ENCODE measurements at places on chromosomes 3 and 15.

GRCh38 chr3:14946739-14947099 lies 664 bp upstream of the NR2C2 start:
- DNase-seq, result no peak

GRCh38 chr3:149820183-149820582 lies 7.2 kb downstream of the RNF13 start:
- no peak for DNase-seq

- DNase-seq, result no peak
Measured at GRCh38 chr3:73832426-73832825, 207.7 kb upstream of the PDZRN3 start.

GRCh38 chr15:40468898-40469331 lies 1.9 kb upstream of the CHST14 start:
- no peak for DNase-seq

DNA sequence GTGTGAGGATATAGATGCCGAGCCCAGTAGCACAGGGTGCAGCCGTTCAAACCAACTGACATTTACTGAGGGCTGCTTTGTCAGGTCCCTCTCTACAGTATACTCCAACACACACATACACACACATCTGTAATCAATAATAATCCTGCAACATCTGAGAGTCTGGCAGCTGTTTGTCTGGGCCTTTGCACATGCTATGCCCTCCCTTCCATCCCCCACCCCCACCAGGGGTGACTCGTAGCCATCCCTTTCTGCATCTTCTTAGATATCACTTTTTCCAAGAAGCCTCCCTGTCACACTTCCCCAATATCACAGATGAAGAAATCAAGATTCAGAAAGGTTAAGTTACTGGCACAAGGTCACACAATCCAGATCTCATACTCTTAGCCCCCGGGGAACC lies 13.7 kb downstream of the SPATA12 start:
- no peak for DNase-seq

- DNase-seq, result no peak
Measured at GRCh38 chr15:49832511-49832910, 211.7 kb downstream of the DTWD1 start.

DNA sequence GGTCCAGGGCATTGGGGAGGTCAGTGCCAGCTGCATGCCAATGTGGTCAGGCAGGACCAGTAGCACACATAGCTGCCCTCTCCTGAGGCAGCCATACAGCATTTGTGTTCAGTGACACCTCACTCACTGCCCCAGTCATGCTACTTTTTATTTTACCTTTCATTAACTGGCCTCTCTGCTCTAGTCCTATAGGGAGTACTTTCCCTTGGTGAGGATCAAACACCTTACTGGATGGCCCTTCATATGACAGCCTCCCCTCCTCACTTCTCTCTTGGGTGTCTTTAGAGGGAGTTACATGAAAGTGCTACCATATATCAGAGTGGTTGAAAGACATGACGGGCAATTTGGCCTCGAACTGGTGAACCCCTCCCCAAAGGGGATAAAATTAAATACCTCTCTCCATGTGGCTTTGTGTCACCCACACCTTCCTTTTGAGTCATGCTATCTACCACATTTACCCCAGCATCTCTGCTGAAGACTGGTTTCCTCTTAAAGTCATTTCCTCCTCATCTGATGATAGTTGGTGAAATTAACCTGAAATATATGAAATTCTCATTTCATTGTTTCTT lies 17.6 kb downstream of the RLBP1 start:
- peak; percentile 3 for DNase-seq

- no peak for DNase-seq
Measured at GRCh38 chr3:30516238-30516637, 90.2 kb upstream of the TGFBR2 start.

DNA sequence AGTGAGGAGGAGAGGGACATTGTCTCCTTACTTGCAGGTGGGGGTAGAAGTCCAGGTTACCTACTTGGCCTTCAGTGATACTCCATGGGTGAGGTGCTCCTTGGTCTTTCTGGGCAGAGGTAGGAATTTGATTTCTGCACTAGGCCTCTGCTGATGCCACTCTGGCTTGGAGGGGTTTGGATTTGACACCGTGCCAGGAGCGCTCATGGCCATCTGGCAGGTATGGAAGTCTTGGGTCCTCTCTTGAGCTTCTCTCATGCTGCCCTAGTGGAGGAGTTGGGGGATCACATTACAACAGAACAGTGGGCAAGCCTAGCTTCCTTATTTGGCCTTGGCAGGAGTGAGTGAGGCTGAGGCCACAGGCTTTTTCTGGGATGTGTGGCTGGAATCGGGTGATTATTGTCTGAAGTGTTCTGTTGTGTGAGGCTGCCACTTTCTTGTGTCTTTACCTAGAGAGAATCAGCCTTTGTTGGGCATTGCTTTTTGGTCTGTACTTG lies 525.0 kb downstream of the GABRG3 start:
- no peak for DNase-seq

- no peak for DNase-seq
Measured at GRCh38 chr15:77127626-77128025, 56.7 kb upstream of the TSPAN3 start.

DNA sequence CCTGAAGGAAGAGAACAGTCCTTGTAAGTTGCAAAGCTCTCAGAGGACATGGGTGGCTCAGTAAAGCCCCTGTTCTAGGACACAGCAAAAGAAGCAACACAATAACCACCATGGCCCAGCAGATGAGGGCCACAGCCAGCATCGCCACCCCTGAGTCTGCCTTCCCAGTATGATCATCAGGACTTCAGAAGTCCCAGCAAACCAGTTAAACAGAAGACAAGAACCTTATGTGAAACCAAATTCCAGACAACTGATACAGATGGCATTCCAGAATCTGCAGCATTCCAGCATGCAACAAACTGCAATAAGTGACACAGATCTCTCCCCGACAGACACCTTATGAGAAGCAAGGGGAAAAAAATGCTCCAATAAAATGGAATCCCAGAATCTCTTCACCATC lies 30.4 kb downstream of the SPINK8 start:
- DNase-seq, result no peak

DNA sequence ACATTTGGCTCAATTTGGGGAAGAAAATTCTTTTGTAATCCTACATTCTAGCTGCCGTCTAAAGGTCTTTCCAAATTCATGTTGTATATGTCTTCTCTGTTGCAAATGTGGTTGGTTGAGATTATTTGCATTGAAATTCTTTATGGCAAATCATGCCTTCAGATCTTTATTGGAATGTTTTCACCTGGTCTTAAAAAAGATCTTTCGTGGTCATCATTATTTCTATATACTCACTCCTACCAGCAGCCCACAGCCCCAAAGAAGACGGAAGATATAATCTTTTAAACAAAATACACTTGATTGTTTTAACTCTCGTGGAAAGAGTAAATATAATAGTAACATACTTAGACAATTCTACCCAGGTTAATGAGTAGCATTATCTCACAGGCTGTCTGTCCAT lies 41.5 kb upstream of the PPARG start:
- no peak for DNase-seq

DNA sequence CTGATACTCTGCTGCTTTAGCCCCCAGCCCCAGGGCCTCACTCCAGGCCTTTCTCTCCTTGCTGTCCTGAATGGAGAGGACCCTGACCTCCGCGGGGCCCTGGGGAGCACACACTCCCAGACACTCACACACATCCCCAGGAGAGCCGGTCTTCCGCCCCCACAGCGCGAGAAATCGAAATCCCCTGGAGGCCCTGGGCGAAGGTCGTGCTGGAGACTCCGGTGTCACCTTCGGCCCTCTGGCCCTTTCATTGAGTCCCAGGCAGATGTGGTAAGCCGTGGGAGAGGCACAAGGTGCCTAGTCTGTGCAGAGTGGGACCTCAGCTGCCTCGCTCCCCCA lies 848 bp upstream of the GOLGA8B start:
- no peak for DNase-seq

- peak; percentile 2 for DNase-seq
Measured at GRCh38 chr3:53938645-53939044, 47.0 kb upstream of the SELENOK start.

DNA sequence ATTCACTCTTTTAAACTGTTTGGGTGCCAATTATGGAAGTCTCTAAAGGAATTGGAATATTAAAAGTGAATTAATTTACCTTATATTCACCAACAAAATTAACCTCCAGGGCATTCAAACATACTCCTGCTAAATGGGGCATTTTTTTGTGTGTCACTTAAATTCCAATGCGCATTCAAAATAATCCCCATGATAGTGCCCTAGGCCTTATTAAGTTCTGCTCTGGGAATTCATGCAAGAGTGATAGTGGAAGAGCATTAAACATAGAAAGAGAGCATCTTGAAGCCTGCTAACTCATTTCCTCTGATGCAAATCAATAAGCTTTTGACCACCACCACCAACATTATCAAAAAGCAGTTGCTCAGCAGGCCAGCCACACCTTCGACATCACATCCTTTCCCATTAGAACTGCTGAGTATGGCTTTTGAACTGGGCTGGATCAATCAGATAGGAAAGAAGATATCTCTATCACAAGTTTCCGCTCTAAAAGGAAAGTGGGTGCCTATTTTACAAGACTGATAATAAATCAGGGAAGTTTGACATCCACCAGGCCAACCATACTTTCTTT lies 156.7 kb downstream of the TMCO5A start:
- no peak for DNase-seq

DNA sequence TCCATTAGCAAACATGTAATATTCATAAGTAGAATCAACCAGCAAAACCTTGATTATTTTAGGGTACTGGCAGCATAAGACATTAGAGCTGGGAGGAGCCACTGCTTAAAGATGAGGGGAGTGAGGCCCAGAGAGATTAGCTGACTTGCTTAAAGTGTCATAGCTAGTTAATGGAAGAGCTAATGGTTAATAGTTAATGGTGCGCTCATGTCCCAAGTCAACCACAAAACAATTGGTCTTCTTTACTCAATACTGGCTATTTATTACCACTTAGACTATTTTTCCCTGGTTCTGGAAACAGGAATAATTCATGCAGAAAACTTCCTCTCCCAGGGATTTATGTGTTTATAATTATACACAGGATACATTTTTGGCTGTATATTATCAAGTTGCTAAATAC lies 33.1 kb downstream of the EIF4E3 start:
- no peak for DNase-seq

- no peak for DNase-seq
Measured at GRCh38 chr15:91895051-91895450, 41.5 kb downstream of the SLCO3A1 start.

- no peak for DNase-seq
Measured at GRCh38 chr3:82839871-82840270, 1078.4 kb upstream of the GBE1 start.

DNA sequence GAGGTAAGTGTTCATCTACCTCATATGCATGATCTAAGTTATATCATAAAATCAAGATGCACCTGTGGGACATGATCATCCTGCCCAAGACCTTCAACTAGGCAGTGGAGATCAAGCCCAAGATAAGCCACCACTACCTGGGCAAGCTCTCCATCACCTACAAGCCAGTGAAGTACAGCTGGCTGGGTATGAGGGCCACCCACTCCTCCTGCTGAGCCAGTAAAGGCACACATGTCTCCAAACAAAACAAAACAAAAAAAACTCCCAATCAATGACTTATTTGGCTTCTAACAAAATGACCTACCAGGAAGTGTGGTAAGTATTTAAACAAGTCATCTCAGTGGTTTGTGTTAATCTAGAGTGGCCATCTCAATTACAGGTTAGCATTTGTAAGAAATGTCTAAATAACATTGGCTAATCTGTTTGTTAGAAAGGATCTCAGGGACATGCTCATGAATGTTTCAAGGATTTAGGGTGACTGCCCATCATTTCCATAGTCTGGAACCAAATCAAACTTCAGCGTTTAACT lies 3.1 kb downstream of the PAQR9 start:
- no peak for DNase-seq

GRCh38 chr15:78177447-78177873 lies 28.3 kb downstream of the IDH3A start:
- DNase-seq, result peak; percentile 19

DNA sequence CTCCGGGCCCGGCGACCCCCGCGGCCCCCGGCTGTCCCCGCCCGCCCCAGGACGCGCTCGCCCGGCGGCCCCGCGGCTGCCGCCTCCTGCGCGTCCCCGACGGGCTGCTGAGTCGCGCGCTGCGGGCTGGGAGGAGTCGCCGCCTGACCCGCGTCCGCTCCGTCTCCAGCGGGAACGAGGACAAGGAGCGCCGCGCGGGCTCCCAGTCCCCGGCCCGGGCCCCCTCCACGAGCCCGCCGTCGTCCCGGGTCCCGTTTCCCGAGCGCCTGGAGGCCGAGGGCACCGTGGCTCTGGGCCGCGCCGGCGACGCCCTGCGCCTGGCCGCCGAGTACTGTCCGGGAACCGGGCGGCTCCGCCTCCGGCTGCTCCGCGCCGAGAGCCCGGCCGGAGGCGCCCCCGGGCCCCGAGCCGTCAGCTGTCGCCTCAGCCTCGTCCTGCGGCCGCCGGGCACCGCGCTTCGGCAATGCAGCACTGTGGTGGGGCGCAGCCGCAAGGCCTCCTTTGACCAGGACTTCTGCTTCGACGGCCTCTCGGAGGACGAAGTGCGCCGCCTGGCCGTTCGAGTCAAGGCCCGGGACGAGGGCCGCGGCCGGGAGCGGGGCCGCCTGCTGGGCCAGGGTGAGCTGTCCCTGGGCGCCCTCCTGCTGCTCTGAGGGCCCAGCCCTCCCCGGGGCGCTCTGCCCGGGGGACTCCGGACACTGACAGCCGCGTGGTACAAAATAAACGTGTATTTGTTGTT lies 1.5 kb downstream of the C2CD4A start:
- peak; percentile 6 for DNase-seq

DNA sequence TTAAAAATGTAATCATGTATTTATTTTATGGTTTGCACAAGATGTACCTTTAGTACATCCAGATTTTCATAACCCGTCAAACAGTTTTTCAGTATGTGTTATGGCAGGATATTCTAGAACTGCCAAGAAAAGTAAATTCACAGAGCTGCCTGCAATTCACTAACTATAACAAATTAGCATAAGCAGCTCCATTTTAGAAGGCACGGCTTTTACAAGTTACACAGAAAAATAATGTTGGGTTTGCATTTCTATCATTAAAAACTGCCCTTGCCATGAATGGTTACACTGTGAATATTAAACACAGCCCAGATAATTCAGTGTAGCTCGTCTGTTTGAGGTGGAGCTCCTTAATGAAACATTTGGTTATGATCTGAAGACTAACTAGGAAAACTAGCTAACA lies 94.3 kb upstream of the BHLHE40 start:
- DNase-seq, result no peak

- no peak for DNase-seq
Measured at GRCh38 chr3:8964436-8965370, 1.4 kb upstream of the RAD18 start.

DNA sequence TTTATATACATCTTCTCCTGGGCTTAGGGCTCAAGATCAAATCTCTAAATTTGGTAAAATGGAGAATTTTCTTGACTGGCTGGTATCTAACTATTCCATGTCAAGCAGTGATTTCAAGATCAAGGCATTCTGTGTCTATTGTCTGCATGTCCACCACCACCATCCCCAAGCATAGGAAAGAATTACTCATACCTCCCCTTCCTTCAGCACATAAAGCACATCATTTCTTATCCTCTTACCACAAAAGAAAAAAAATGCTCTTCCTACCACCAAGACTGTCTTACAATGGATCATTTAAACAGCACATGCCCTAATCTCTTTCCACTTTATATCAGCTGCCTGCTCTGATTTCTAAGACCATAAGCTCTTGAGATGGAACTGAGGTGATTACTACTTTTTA lies 470.5 kb upstream of the THBS1 start:
- no peak for DNase-seq

- no peak for DNase-seq
Measured at GRCh38 chr15:27358751-27359434, 387.9 kb downstream of the GABRG3 start.

GRCh38 chr15:65887565-65887964 lies 18.3 kb downstream of the RAB11A start:
- DNase-seq, result peak; percentile 22
